Kidney (tissue), 22 donors: ENCODE measurements at places on chromosomes 5 and 9. TPM values are rescaled to one million over a fixed set of nuclear protein-coding genes. Genes with fewer than 3 reads are reported as not detected.
A peak's percentile ranks its signal among the peaks of the same experiment; 100 is the strongest.

MYMK gene
- not detected for total RNA-seq

CCL27 gene
- not detected for total RNA-seq

CTSV gene
- 0.69 TPM for total RNA-seq

RLN2 gene
- total RNA-seq, result 1.1 TPM

GRCh38 chr9:127185931-127186781, 63.7 kb upstream of the ANGPTL2 start:
- DNase-seq, result peak; percentile 40

- DNase-seq, result no peak
These were observed 386.0 kb upstream of the GRIN3A start for GRCh38 chr9:102124465-102124864.

NUTM2G gene
- not detected for total RNA-seq

SLC25A2 gene
- 0.94 TPM for total RNA-seq

- DNase-seq, result peak; percentile 91
These were observed 1.9 kb downstream of the SPARC start for GRCh38 chr5:151684690-151685361.

INSYN2B gene
- total RNA-seq, result 0.28 TPM

GRCh38 chr9:108636013-108636412, 219.8 kb downstream of the ACTL7B start:
- no peak for DNase-seq

DNA sequence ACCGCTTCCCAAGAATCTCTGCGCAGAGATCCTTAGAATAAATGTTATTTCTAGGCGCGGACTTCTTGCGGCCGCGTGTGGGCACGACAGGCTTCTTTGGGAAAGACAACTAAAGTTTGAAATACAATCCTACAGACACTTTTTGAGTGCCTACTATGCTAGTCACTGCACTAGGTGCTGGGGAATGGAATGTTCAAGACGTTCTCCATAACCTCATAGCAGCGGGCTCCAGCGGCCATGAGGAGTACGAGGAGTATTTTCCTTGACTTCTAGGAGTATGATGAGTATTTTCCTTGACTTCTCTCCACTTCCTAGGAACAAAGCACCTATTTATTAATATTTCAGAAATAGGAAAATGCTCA, 636 bp upstream of the PWWP2A start:
- DNase-seq, result no peak

GRCh38 chr5:161481922-161482321, 64.6 kb downstream of the GABRB2 start:
- no peak for DNase-seq

- DNase-seq, result no peak
These were observed 7.3 kb upstream of the NR4A3 start for GRCh38 chr9:99814359-99814758.

ASS1 gene
- 124 TPM for total RNA-seq

DNA sequence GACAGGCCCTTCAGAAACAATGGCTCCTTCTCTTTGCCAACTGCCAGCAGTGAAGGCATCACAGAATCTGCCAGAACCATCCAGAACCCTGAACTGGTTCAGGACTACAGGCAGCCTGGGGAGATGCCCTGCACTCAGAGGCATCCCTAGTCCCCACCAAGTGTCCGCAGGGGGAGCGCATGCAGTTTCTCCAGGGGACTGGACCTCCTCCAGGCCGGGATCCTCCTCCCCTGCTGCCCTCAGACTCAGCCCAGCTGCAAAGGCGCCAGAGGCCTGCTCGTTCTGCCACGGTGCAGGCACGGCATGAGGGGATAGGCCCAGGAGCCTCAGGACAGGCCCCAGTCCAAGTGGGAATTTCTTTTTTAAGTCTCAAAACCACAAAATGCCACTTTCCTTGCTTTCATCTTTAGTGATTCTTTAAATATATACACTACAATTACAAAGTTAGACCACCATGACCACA, 72.0 kb downstream of the SEMA4D start:
- DNase-seq, result no peak

DNA sequence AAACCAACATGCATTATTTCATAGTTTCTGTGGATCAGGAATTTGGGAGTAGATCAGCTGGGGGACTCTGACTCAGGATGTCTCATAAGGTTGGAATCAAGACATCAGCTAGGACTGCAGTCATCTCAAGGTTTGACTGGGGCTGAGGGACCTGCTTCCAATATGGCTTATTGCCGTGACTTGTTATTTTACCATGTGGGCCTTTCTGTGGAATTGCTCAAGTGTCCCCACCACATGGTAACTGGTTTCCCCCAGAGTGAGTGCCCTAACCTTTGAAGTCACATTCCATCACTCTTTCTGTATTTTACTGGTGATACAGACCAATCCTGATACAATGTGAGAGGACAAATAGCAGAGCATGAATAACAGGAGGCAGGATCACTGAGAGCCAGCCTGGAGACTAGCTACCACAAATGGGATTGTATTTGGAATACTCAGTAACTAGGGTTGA, 70.2 kb upstream of the ELL2 start:
- no peak for DNase-seq

DNA sequence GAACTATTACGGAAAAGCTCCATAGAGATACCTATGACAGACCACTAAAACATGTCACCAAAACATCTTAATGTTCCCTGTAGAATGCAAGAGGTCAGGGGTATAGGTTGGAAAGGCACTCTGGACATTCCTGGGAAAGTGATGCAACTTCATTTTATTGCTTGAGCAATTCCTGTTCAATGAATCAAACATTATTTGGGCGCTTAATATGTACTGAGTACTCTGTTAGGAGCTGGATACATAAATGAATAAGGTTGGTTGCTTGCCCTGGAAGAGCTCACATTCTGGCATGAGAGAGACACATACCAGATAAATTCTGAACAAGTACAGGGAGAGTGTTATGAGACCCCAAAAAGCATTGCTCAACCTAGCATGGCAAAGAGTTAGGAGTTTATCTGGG, 408.9 kb upstream of the DMAC1 start:
- no peak for DNase-seq

SLC34A1 gene
- 0.91 TPM for total RNA-seq

DNA sequence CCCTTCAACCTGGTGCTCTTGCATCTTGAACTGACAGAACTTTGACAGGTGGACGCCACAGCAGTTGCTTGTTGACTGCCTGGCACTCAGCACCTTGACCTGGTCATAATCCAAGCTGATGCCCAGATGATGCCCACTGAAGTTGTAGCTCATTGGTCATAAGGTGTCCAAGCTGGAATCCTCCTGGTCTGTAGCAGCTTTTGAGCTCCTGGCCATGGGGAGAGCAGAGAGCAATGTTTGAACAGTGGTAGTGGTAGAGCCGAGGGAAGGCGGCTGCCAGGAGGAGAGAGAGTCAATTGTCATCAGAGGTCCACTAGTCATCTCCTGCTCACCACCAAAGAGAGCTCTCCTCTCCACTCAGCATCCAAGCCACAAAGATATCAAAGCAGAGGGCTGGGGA, 23.3 kb downstream of the CSF2 start:
- no peak for DNase-seq

DNA sequence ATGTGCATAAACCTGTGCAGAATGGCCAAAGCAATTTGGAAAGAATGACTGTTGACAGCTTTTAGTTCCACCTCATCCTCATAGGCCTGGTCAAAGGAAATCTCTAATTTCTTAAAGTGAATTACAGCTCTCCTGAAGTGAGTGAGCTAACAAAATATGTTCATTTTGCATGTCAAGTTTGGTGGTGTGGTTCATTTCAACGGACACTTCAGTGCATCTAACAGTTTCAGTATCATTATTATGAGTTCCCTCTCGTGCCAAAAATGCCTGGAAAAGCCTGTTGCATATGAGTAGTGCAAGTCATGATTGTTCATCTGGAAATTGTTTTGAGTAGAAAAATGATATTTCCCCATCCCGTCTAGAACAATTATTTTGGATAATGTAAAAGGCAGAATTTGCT, 53.2 kb upstream of the HMHB1 start:
- DNase-seq, result no peak

GRCh38 chr5:59503220-59503619, 390.3 kb downstream of the PDE4D start:
- peak; percentile 31 for DNase-seq

SYK gene
- 52.2 TPM for total RNA-seq

DNA sequence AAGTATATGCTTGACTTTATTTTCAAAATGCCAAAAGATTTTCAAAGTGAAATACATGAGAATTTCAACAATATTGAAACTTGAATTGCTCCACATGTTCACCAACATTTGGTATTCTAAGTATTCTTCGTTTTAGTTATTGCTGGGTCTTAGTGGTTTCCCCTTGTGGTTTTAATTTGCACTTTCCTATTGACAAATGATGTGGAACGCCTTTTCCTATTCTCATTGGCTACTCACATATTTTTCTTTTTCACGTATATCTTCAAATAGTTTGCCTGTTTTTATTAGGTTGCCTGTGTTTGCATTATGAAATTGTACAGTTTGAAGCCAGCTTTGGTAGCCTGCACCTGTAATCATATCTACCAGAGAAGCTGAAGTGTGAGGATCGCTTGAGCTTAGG, 405.7 kb upstream of the IRX2 start:
- no peak for DNase-seq

DNA sequence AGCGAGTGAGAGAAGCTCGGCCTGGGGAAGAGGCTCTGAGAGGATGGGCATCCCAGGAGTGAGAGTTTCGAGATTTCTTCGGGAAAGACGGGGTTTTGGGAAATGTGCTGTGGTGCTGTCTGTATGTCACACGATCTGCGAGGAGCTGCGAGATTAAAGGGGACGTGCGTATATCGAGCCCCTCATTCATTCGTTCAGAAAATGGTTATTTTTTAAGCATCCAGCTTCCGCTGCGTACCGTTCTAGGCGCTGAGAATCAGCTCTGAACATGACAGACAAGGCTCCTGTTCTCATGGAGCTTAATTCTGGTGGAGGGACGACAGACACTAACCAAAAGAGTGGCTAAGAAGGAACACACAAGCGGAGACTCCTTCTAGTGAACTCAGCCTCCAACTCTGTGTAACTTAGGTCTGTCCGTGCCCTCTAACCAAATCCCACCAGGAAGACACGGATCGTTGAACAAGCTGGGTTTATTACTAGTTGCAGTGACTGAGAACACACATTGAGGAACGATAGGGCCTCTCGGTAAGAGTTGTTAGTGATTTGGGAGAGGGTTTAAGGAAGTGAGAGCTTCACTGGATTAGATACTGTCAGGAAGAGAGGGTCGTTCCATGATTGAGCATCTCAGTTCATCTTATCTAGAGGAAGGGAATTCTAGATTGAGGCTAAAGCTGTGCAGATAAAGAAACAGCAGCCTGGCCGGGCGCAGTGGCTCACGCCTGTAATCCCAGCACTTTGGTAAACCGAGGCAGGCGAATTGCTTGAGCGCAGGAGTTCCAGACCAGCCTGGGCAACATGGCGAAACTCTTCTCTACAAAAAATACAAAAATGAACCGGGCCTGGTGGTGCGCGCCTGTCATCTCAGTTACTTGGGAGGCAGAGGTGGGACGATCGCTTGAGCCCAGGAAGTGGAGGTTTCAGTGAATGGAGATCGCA, 1.0 kb upstream of the FBXW11 start:
- DNase-seq, result peak; percentile 41

DNA sequence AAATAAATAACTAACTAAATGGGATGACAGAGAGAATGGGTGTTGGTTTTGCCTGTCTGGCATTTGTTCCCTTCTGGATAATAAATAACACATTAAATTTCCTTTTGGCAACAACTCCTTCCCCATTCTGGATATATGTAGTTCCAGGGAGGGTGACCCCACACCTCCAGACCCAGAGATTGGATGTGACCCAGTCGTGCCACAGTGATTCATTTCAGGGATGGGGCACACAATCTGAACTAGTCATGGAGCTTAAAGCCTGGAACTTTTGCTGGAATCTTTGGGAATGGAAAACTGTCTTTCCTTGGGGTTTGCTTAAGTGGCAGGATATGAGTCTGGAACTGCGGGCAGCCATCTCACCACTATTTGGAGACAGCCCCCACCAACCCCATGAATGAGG, 11.3 kb downstream of the KLF9 start:
- DNase-seq, result no peak

GRCh38 chr5:147101659-147102369, 133.0 kb upstream of the STK32A start:
- DNase-seq, result no peak

- no peak for DNase-seq
These were observed 3.4 kb upstream of the CCIN start for GRCh38 chr9:36165826-36166167.

DNA sequence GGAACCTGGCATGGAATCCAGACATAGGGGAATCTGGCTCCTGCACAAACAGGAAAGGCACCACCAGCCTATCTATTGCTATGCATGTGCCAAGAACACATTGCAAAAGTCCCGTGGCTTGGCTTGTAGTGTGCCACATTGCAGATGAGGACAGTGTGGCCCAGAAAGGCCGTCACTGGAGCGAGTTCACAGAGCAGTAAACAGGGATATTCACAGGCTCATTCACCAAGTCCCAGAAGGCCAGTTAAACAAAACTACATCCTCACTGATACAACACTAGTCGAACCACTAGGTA, 39.6 kb upstream of the TRIM32 start:
- no peak for DNase-seq

C5orf22 gene
- total RNA-seq, result 22.5 TPM

CCIN gene
- total RNA-seq, result 0.13 TPM

- no peak for DNase-seq
These were observed 33.5 kb upstream of the CRB2 start for GRCh38 chr9:123322273-123323195.

STOM gene
- 229 TPM for total RNA-seq

SLC6A19 gene
- 2.2 TPM for total RNA-seq

DNA sequence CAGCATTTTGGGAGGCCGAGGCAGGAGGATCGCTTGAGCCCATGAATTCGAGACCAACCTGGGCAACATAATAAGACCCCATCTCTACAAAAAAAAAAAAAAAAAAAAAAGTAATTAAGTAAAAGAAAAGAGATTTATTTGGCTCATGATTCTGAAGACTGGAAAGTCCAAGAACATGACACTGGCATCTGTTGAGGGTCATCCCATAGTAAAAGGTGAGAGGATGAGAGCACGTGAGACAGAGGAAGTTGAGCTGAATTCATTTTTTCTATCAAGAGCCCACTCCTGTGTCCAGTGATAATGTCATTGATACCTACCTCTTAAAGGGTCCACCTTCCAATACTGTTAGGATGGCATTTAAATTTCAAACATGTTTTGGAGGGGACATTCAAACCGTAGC, 19.8 kb downstream of the CREBRF start:
- no peak for DNase-seq

DNA sequence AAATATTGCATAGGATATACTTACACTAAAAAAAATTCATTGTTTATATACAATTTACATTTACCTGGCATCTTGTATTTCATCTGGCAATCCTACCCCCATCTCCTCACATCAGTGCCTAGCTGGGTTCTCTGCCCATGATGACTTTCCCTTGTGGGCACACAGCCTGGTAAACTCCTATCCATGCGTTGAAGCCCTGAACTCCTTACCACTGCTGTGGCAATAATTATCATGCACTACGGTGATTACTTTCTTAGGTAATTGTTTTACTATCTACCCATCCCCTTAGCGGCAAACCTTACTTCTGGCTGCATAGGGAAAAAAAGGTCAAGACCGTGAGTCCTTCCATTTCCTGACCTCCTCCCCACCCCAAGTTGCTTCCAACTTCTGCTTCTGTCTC, 63.6 kb upstream of the DAB2IP start:
- no peak for DNase-seq

CARTPT gene
- not detected for total RNA-seq

- no peak for DNase-seq
These were observed 2.7 kb upstream of the ALDH1A1 start for GRCh38 chr9:72955571-72955970.
